Activated CD4-positive, alpha-beta T cell treated with anti-CD3 and anti-CD28 coated beads for 36 hours (primary cell): ENCODE measurements at places on chromosomes 6 and 20.

GRCh38 chr6:2768696-2769095, 3.5 kb downstream of the WRNIP1 start:
- peaks cover 50% of the 10 kb centered on the region for H3K4me1 ChIP-seq
- no peak overlapping the region for H3K27ac ChIP-seq
- DNase-seq: no peak

DNA sequence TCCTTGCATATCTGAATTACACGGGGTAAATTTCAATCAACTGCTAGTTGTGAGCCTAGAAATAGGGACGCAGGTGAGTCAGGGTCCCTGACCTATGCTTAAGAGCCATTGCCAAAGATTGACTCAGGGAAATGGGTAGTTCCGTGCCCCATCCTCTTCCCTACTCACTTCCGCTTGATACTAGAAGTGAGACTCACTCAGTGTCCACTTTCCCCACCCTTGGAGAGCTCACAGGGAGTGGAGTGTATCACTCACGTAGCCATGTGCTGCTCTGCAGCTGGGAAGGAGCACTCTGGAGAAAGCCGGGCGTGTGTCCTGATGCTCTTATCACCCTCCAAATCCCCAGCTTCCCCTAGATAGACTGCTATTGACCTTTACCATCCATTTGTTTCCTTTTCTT, 543 bp upstream of the MUC22 start:
- H3K36me3 ChIP-seq: no peaks in the 10 kb centered on the region
- peaks cover 18% of the 10 kb centered on the region for H3K4me1 ChIP-seq
- H3K27ac ChIP-seq: no peak overlapping the region
- H3K27me3 ChIP-seq: peaks cover 28% of the 10 kb centered on the region
- no peak for DNase-seq

GRCh38 chr6:84770521-84770920, 6.1 kb upstream of the TBX18 start:
- peaks cover 62% of the 10 kb centered on the region for H3K27me3 ChIP-seq
- H3K4me3 ChIP-seq: no peak overlapping the region
- no peak overlapping the region for H3K27ac ChIP-seq
- H3K36me3 ChIP-seq: peaks cover 5% of the 10 kb centered on the region

- DNase-seq: no peak
- H3K4me1 ChIP-seq: peaks cover 28% of the 10 kb centered on the region
- no peak overlapping the region for H3K4me3 ChIP-seq
- no peaks in the 10 kb centered on the region for H3K27me3 ChIP-seq
- H3K27ac ChIP-seq: no peak overlapping the region
- H3K36me3 ChIP-seq: peaks cover 40% of the 10 kb centered on the region
Observed at GRCh38 chr6:33705268-33705885, 6.1 kb downstream of the UQCC2 start.

DNA sequence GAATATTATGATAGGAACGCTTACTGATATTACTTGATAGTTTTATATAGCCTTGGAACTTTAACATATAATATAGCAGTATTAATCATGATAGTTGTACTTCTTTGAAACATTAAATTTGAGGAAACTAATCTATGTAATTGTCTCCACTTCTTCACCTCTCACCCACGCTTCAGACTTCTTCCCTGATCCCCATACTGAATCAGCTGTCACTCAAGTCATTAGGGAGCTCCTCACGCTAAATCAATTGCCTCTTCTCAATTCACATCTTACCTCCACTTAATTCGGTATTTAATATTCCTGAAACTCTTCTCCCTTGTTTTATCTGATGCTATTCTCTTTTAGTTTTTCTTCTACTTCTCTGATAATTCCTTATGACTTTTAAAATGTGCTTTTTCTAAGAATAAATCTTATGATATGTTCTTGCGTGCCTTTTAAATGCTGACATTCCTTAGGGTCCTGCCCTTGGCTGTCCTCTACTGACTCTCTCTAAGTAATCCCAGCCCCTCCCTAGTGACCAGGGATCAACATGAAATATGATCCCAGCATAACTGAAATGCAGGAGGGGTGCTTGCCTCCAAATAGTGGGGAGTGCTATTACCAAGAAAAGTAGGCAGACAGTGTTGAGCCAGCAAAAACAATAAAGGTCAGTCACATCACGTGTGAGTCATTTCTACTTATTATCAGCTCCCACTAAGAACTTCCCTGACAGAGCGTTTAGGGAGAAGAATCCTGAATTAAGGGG, 9.9 kb downstream of the ANKRD66 start:
- peaks cover 7% of the 10 kb centered on the region for H3K27me3 ChIP-seq
- H3K36me3 ChIP-seq: no peaks in the 10 kb centered on the region
- H3K4me1 ChIP-seq: no peaks in the 10 kb centered on the region
- H3K4me3 ChIP-seq: no peak overlapping the region
- no peak for DNase-seq

DNA sequence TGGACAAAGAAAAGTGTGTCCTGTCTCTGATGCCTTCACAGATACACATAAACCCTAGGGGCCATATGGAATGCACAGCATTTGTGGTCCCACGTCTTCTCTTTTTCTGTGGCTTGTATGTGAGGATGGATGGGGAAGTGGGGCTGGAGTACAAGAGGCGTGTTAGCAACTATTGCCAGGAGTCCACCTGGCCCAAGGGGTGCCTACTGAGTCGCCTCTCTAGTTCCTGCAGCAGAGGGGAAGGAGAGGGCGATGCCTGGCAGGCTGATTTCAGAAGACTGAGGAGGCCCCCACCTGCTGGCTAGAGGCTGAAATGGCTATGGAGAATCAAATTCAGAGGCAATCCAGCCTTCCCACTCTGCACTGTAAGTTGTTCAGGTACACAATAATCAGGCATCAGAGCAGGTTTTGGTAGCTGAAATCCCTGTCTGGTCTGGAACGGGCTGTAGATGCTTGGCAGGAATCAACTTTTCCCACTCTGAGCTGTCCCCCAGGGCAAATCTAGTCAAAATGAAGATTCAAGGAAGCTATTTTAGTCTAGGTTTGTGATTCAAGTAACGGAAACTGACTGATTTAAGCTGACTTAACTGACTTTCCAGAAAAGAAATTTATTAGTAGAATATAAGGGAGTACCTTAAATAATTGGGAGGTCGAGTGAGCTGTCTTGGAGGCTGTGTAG, 14.9 kb upstream of the PPARD start:
- no peaks in the 10 kb centered on the region for H3K27me3 ChIP-seq
- H3K36me3 ChIP-seq: peaks cover 8% of the 10 kb centered on the region
- peaks cover 19% of the 10 kb centered on the region for H3K4me1 ChIP-seq
- DNase-seq: peak; percentile 89
- H3K4me3 ChIP-seq: no peak overlapping the region
- H3K27ac ChIP-seq: peak overlapping the region; percentile 73

DNA sequence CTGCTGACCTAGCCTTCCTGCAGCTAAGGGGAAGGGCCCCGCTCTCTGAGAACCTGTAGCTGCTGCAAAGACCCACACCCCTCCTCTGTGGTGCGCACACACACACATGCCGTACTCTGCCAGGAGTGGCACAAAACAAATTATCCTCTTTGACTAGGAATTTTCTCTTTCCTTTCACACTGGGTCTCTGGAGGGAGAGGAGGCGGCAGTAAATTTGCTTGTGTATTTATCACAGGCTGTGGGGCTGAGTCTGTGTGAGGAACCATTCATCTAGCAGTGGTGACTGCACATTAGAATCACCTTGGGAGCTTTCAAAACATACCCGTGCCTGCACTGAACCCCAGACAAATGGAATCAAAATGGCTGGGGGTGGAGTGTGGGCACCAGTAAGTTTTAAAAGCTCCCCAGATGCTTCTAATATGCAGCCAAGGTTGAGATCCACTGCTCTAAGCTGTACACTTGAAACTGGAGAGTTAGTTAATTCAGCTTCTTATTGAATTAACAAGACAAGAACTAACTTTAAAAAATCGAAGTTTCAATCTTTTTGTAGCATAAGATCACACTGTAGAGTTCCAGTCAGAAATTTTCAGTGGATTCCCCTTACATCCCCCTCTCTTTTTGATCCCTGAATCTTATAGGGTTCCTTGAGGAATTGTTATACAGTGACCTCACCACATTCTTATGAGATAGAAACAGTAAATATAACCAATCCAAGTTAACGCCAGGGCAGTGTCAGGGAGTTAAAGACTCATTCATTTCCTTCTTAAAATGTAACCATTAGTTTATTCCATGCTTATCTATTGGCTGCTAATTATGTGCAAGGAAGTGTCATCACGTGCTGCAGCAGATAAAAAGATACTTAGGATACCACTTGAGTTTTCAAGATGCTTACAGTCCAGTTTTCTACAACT, 29.8 kb upstream of the GMDS start:
- H3K27ac ChIP-seq: no peak overlapping the region
- no peaks in the 10 kb centered on the region for H3K27me3 ChIP-seq
- H3K4me3 ChIP-seq: no peak overlapping the region
- no peaks in the 10 kb centered on the region for H3K4me1 ChIP-seq

DNA sequence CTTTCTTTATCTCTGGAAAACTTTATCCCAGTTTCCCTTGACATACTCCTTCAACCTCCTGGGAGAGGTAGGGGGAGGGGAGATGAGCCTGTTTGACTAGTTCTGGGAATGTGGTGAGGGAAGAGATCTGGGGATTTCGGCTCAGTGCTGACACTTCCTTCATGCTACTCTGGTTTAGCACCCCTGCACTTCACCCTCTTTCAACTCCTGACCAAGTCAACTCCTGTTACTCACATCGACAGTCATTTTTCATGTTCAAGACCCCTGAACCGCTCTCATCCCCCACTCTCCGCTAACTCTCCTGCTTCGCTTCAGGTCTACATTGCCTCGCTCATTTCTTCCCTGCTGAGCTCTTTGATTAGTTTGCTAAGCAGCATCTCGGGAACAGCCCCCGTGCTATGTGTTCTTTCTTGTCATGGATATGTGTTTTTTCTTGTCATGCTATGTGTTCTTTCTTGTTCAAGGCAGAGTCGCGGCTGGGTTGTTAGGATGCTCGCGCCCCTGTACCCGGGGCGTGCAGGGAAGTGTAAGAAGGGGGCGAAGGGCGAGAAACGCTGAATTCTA, 16.6 kb upstream of the TRIM27 start:
- peaks cover 39% of the 10 kb centered on the region for H3K4me1 ChIP-seq
- peak overlapping the region; percentile 79 for H3K4me3 ChIP-seq
- peak overlapping the region; percentile 96 for H3K27ac ChIP-seq

- H3K36me3 ChIP-seq: no peaks in the 10 kb centered on the region
- peaks cover 2% of the 10 kb centered on the region for H3K27me3 ChIP-seq
- peak; percentile 69 for DNase-seq
- no peak overlapping the region for H3K4me3 ChIP-seq
Observed at GRCh38 chr6:29589423-29590048, 4.6 kb downstream of the OR2H2 start.

- no peaks in the 10 kb centered on the region for H3K36me3 ChIP-seq
- no peak overlapping the region for H3K4me3 ChIP-seq
- no peak overlapping the region for H3K27ac ChIP-seq
Observed at GRCh38 chr6:164210783-164211182, 796.3 kb downstream of the QKI start.

- no peak overlapping the region for H3K4me3 ChIP-seq
- peaks cover 7% of the 10 kb centered on the region for H3K27me3 ChIP-seq
- no peaks in the 10 kb centered on the region for H3K36me3 ChIP-seq
- DNase-seq: no peak
Observed at GRCh38 chr20:1848373-1848772, 46.8 kb upstream of the SIRPA start.

DNA sequence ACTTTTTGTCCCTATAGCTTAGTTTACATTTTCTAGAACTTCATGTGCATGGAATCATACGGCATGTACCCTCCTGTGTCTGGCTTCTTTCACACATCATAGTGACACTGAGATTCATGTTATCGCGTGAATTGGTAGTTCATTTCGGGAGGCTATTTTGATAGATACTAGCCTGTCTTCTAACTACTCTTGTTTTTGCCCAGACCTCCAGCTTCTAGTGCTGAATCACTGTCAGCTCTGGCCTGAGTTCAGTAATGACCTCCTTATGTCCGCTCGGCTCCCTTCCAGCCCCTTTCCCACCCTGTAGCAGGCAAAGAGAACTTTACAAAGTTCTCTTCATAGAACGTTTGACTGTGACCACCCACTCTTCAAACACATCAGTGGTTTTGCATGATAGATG, 14.1 kb downstream of the MYBL2 start:
- DNase-seq: no peak
- H3K4me1 ChIP-seq: peaks cover 13% of the 10 kb centered on the region
- no peak overlapping the region for H3K4me3 ChIP-seq
- H3K27ac ChIP-seq: no peak overlapping the region
- no peaks in the 10 kb centered on the region for H3K27me3 ChIP-seq

- no peaks in the 10 kb centered on the region for H3K4me1 ChIP-seq
- no peaks in the 10 kb centered on the region for H3K27me3 ChIP-seq
- no peak overlapping the region for H3K27ac ChIP-seq
- H3K36me3 ChIP-seq: no peaks in the 10 kb centered on the region
- no peak for DNase-seq
Observed at GRCh38 chr20:11454966-11455799, 462.5 kb upstream of the BTBD3 start.

DNA sequence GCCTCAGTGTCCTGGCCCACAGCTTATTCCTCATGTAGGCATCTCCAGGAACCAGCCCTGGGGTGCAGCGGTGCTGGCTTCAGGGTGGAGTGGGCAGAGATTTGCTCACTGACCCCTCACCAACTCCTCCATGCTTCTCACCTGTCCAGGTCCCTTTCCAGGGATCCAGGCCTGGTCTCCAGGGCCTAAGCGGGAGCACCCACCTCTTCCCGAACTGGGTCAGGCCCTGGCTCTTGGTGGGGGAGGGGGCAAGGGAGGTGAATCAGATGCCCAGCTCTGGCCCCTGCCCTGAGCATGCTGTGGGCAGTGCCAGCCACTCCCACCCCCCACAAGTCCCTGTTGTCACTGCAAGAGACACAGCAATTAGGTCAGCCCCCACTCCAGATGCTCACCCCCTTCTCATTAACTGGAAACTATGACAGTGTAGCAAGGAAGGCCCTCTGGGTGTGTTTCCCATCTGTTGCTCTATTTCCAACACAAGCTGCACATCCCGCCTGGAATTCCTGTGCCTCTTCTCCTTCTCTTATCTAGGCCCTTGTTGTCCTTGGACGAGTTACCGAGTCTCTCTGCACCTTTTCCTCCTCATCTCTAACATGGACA, 37.0 kb downstream of the MDFI start:
- H3K27me3 ChIP-seq: peaks cover 9% of the 10 kb centered on the region
- no peak overlapping the region for H3K27ac ChIP-seq
- no peak for DNase-seq
- H3K4me1 ChIP-seq: no peaks in the 10 kb centered on the region

GRCh38 chr20:33709398-33709797, 10.7 kb downstream of the PXMP4 start:
- peaks cover 16% of the 10 kb centered on the region for H3K36me3 ChIP-seq
- DNase-seq: peak; percentile 43
- H3K4me1 ChIP-seq: peaks cover 12% of the 10 kb centered on the region
- H3K27me3 ChIP-seq: no peaks in the 10 kb centered on the region

DNA sequence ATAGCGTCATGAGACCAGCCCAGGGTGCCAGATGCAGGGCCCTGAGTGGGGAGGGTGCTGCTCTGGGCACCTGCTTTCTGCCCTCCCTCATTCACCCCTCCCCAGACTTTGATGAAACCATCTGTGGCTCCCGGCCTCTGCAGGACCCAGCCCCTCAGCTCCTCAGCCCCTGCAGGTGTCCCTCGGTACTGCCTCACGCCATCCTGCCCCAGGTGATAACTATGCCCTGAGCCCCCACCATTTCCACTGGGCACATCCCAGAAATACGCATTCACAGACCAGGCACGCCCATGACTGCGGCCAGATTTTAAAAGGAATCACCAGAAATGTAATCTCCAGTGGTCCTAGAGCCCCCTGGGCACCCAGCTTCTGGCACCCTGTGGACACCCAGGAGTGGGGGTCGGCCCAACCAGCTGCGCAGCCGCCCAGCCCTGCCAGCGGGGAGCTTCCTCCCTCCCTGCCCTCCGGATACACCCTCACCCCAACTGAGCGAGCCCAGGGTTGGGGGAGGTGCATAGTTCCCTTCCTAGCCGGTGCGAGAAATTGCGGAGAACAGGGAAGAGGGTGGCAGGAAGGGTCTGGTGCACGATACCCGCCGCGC, 615 bp upstream of the NTSR1 start:
- H3K27ac ChIP-seq: no peak overlapping the region
- DNase-seq: peak; percentile 57
- H3K4me1 ChIP-seq: peaks cover 10% of the 10 kb centered on the region
- H3K36me3 ChIP-seq: no peaks in the 10 kb centered on the region
